ENCODE measurements at places on chromosomes 13 and 19.

DNA sequence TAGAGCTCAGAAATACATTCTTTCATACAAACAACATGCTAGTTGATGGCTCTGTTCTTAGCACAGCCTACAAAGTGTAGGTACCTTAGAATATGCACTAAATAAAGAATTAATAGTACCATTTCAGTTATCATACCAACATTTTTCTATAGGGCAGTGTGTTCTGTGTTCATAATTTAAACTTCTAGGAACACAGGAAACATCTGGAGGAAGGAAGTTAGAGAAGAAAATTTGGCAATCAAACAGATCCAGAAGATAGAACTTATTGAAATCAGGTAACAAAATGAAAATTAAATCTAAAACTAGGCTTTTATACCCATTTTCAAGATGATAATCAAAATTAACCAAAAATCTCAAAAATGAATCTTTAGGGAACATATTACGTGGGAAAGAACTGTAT, 527.5 kb downstream of the DCT start:
- no peak for DNase-seq

- DNase-seq: no peak
Measured at GRCh38 chr19:46924874-46925547, 64.2 kb downstream of the ARHGAP35 start.

- DNase-seq: no peak
Measured at GRCh38 chr13:104782741-104783140, 1716.5 kb upstream of the SLC10A2 start.

- no peak for DNase-seq
Measured at GRCh38 chr13:44719857-44720671, 143.9 kb upstream of the TSC22D1 start.

DNA sequence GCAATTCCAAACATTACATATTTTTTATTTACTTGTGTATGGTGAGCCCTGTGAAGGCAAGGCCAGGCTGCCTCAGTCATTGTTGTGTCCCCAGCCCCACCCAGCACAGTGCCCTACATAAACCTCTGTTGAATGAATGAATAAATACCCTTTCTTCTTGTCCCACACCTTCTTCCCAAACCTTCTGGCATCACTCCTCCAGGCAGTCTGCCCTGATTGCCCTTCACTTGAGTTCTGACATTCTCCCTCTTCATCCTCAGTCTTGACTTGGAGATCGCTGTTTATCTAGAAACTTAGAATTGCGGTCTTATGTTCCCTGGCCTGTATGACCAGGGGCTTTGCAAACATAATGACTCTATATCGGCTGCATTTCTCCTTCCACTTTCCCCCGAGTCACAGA, 5.2 kb upstream of the OPA3 start:
- no peak for DNase-seq

Measured in stimulated activated CD8-positive, alpha-beta memory T cell treated with anti-CD3 and anti-CD28 coated beads, Interleukin-15, amount 100 ng/mL, for 4 hours (primary cell).